Stimulated activated CD4-positive, alpha-beta T cell treated with anti-CD3 and anti-CD28 coated beads, Interleukin-1b, Interleukin-23, amount 100 ng/mL, for 4 hours (primary cell): ENCODE measurements at places on chromosomes 2 and 18.

DNA sequence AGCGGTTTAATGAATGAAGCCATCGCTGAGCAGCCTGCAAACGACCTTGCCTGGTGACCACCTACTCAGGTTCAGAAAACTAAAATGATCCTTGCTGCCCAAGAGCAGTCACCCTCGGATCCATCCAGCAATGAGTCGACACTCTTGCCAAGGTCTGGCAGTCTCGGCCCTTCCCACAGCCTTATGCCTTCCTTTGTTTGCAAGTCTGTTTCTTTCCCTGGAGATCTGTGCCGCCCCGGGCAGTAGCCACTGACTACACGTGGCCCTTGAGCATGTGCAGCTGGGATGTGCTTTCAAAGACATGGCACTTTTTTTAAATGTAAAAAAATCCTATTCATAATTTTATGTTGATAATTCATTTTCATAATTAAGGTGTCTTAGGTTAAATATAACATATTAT lies 37.2 kb upstream of the SLC35G4 start:
- no peak for DNase-seq

- no peak for DNase-seq
Measured at GRCh38 chr2:83470928-83471327, 988.2 kb downstream of the SUCLG1 start.

DNA sequence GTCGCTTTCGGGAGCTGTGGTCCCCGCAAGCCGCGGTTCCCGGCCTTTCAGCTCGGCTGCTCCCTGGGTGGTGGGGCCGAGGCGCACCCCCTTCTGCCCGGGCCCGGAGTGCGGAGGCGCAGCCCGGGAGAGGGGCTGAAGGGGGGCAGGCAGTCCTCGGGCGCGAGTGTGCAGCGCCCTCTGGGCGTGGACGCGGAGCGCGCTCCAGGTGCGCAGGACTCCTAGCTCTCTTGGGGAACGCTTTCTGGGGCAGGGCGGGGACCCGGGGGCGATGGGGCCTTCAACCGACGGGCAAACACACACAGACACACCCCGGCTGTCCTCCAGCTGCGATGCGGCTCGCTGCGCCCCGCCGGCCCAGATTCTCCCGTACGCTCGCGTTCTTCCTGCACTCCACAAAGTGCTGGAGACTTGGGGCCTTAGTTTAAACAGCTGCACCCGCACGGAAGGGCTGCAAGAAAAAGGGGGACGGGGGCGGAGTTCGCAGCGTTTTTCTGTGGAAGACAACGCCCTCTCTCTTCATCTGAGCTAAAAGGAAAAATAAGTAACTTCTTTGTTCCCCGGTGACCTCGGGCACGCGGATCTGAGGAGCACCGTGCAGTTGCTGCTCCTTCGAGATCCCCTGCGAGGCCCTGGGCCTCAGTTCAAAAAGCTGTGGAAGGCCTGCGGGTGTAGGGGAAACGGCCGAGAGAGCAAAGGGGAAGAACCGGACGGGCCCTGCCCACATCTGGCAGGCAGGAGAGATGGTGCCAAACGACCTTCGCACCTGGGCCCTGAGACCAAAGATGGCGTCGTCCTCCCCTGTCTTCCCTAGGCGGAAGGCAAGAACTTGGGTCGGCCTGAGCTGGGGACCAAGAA lies 593 bp upstream of the SDC1 start:
- DNase-seq: peak; percentile 36

DNA sequence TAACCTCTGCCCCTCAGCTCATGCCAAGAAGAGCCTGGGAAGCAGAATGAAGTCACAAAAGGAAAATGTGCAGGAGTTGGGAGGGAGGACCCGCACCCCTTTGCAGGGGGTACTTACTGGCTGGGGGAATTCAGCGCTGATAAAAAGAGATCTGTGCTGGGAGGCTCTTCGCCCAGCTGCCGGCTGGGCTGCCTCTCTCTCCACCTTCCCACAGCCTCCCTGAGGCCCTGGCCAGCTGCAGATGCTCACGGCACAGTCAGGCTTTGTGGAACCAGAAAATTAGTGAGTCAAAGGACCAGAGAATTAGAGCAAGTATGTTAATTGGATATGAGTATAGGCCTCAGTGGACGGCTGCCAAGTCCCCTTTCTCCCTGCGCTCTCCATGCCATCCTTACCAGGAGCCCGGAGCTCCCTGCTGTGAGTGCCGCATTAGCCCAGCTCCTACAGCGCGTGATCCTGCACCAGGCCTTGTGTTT lies 181.7 kb upstream of the SH3BP4 start:
- no peak for DNase-seq

GRCh38 chr2:60512062-60512622 lies 41.3 kb downstream of the BCL11A start:
- DNase-seq: no peak

- DNase-seq: no peak
Measured at GRCh38 chr2:209424781-209425470, 1.1 kb downstream of the MAP2 start.

DNA sequence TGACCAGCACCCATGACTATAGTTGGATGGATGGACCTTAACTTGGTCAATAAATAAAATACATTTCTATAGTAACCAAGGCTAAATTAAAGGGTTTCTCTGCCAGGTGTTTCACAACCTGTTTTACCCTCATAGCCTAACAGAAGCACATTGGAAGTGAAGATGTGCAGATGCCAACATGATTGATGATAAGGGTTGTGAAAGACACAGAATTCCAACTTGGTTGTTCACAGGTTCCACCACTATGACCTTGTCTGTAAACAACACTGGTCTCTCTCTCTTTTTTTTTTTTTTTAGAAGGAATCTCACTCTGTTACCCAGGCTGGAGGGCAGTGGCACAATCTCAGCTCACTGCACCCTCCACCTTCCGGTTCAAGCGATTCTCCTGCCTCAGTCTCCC lies 37.5 kb upstream of the PTH2R start:
- no peak for DNase-seq

DNA sequence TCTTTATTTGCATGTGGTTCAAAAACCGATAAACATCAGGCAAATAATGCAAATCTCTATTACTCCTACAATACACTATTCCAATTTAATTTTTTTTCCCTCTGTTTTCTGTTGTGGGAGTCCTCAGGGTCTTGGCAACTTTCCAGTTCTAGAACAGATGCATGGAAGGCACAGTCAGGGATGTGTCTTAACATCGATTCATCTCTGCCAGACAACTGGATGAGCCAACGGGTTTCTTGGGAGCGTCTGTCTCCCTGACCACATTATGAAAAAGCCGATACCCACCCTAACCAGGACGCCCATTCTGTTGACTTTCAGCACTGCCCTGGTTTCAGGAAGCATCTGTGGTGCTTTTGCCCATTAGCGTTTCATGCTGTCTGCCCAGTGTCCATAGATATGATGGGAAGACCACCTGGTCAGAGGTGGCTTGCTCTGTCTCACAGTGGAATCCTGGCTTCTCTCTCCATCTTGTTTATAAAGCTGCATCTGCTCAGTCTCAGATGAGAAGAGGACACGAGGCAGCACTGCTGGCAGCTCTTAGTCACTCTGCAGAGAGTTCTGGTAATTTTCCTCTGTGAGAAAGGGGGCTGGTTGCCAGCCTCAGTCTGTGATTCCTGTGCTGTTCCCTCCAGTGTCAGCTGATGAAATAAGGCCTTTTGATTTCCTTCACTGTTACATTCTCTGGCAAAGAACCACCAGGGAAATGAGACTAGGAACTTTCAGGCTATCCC lies 57.9 kb upstream of the KCNE4 start:
- no peak for DNase-seq

DNA sequence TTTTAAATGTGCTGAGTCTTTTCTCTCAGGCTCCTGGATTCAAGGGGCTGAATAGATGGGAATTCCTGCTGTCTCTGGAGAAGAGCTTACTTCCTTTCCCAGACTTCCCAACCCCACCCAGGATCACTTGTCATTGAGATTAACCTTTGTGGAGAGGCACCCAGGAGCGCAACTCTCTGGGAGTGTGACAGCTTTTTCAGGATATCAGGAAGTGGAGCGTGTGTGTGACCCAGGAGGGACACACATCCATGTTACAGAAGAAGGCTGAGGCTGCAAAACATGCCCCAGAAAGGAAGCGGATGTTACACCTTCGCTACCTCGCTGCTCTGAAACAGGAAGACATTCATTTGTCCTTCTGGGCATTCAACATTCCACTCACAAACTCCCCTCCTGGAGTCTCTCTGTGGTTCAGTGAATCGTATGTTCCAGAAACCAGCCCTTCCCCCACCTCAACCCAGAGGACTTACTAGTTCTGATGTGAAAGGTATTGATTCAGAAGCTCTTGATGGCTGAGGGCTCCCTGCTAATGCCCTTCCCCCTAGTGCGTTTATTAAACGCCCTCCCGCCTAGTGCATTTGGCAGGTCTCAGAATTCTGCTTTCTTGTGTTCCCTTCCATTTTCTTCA lies 523.9 kb downstream of the TNS1 start:
- no peak for DNase-seq

DNA sequence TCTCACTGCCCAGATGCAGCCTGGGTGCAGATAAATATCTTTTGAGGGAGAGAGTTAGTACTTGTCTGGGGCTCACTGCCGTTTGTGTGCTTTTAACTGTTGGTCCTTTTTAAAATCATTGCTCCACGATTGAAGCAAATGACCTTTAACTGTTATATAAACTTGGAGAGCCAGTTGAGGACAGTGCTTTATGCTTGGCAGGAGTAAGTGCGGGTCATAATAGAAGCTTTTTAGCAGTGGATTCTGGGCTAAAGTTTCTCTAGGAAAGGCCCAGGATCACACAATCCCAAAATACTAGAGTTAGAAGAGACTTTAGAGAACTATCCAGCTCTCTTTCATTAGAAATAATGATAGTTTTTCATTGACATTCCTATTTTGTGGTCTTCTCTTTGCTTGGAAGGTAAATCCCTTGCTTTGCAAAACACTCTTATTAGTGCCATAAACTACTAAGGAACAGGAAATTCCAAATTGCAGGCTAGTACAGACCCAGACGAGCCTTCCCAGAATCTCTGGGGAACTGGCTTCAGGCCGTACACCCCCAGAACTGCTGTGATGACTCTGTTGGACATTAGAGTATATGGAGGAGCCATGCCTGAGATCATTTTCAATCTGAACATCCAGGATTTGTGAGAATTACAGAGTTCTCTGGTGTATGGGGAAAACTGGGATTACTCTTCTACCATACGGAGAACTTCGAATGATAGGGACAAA lies 19.1 kb downstream of the LIMS1 start:
- DNase-seq: no peak

- no peak for DNase-seq
Measured at GRCh38 chr2:98654699-98655495, 46.5 kb downstream of the UNC50 start.

DNA sequence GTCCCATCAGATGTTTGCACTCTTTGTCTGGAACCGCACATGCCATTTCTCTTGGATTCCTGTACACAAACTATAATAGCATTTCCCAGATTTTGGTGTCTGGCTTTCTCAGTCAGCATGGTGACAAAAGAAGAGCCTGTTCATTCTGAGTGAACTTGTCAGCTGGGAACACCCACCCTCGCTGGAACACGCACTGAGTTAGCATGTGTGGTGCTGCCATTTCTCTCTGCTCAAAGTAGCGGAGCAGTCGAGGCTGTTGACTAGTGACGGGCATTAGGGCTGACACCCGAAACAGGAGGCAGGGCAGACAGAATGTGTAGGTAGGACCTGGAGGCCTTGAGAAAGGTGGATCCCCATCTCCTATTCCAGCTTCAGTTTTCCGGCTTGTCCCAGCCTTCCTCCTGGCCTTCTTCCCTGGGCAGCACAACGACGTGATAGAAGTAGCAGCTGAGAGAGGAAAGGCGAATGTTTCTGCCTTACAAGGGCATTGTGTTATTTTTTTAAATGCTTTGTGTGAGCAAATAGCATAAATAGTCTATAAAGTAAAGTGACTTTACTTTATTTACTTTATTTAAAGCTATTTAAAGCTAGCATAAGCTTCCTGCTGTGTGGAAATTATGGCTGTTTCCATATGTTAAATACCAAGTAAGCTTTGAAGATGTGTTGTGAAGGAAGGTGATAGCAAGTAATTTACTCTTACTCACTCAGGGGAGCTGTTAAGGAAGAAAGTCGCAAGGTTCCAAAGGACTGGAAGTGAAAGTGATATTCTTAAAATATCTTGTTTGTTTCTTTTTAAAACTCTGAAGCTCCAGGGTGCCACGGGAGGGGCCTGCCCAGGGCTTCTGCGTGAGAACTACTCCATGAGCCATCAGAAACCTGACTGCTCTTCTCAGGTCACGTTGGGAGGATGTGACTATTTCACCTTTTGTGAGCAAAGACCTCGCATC lies 272.6 kb downstream of the NEDD4L start:
- no peak for DNase-seq

GRCh38 chr18:63063171-63063570 lies 256.4 kb downstream of the BCL2 start:
- DNase-seq: no peak

- DNase-seq: no peak
Measured at GRCh38 chr18:27609221-27609620, 424.1 kb upstream of the CHST9 start.

GRCh38 chr2:12761104-12761503 lies 44.4 kb downstream of the TRIB2 start:
- DNase-seq: no peak
